Karpas-422 (cell line): ENCODE measurements at places on chromosomes 3 and 15.

DNA sequence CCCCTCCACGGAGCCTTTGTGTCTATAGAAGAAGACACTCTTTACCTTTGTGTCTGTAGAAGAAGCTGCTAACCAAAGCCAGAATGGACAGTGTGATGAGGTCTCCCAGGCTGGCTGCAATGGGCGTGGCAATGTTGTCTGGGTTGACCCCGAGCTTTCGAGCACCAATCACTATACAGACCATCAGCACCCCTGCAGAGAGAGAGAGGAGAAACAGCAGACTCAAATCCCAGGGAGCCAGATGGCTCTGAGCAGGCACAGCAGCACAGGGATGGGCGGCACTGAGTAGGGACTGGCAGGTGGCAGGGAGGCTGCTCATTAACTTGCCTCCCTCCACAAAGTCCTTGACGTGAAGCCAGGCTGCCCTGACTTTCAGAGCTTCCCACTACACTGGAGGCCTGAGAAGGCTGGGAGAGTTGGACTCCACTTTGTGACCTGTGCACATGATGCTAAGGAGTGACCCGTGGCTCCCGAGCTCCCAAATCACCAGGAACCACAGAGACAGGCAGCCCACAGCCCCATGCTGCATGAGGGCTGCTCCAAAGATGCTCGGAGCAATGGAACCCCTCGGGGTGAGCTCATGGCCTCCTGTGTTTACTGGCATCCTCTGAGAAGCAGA, 53.9 kb downstream of the ROPN1B start:
- no peak for DNase-seq

- DNase-seq = no peak
Measured at GRCh38 chr15:22919171-22919570, 61.0 kb downstream of the CYFIP1 start.

GRCh38 chr3:195246581-195246995, 24.4 kb downstream of the XXYLT1 start:
- DNase-seq = no peak

DNA sequence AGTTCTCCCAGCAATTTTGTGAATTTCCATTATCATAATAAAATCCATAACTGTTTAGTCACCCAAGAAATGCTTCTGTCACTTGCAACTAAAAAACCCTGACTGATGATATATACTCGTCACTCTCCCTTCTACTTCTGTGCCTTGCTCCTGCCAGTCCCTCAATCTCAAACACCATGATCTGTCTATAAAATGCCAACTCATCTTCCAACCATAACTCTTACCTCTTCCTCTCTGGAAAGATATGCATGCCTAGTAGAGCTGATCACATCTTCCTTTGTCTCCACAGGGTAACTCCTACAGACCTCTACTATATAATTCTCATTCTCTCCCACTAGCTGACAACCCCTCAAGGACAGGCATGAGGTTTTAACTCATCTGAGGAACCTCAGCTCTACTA, 5.2 kb upstream of the VEPH1 start:
- no peak for DNase-seq

GRCh38 chr3:171980578-171981270, 58.7 kb upstream of the FNDC3B start:
- no peak for DNase-seq

DNA sequence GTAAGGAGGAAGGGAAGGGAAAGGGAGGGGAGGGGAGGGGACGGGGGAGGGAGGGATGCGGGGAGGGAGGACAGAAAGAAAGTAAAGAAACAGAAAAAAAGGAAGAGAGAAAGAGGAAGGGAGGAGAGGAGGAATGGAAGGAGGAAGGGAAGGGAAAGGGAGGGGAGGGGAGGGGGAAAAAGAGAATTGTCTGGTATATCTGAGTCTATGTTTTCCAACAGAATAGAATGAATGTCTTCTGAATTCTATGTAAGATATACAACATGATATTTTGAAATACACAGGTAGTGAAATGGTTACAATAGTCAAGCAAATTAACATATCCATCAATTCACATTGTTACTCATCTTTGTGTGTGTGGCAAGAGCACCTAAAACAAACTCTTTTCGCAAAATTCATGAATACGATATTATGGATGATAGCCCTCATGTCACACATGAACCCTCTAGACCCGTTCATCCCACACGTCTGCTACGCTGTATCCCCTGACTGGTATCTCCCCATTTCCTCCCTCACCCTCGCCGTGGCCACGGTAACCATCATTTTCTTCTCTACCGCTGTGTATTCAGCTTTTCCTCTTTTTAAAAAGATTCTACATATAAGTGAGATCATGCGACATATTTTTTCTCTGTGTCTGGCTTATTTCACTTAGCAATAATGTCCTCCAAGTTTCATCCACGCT, 168.9 kb downstream of the XXYLT1 start:
- DNase-seq = no peak

GRCh38 chr3:64247991-64248646, 22.9 kb upstream of the PRICKLE2 start:
- no peak for DNase-seq

DNA sequence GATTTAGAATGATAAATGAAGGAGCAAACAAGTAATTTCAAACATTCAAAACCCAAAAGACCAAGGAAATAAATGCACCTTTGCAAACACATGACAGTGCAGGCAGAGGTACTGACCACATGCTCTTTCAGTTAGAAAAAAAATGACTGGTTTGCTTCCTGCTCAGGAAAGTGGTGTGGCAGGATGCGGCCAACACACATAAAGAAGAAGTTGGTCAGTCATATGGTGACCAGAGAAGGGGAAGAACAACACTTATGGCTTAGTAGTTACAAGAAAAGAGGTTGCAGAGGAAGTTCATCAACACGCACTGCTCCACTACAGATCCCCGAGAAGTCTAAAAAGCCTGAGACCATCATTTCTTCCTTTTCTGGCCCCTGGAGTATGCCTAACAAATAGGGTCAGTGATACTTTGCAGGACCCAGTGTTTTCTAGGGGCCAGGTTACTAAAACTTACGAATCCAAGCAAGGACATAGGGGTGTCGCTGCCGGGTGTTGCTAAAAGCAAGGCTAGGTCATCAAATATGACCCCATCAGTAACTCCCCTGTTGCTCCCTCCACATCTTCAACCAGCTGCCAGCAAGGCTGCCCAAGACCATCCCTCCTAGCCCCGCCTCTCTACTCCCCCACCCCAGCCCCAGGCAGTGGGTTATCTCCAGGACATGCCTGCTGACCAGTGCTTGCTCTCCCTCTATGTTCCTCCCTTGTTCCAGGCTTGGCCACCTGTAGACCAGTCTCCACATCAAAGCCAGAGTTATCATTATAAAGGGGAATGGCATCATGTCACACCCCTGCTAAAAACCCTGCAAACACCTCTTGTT, 11.2 kb downstream of the ATP8B4 start:
- no peak for DNase-seq

GRCh38 chr3:116809208-116809607, 99.6 kb downstream of the TUSC7 start:
- DNase-seq = no peak

- no peak for DNase-seq
Measured at GRCh38 chr3:59995563-59995962, 945.7 kb upstream of the CFAP20DC start.

GRCh38 chr3:169764312-169764881, 463 bp downstream of the TERC start:
- DNase-seq = peak; percentile 88
